ENCODE measurements at places on chromosomes 11 and 22. TPM values are rescaled to one million over a fixed set of nuclear protein-coding genes. Genes with fewer than 3 reads are reported as not detected.

The ALDH3B2 gene
- not detected for total RNA-seq

The CNTF gene
- total RNA-seq = 1.2 TPM

The NARS2 gene
- 11.9 TPM for total RNA-seq

The TRIM48 gene
- total RNA-seq = not detected

The MS4A7 gene
- total RNA-seq = not detected

The OR52H1 gene
- 0.13 TPM for total RNA-seq

The OR8G1 gene
- total RNA-seq = under 0.01 TPM

The LUZP2 gene
- not detected for total RNA-seq

The OR8I2 gene
- total RNA-seq = not detected

The USP2 gene
- 0.25 TPM for total RNA-seq

The TRPT1 gene
- 27.6 TPM for total RNA-seq

The INCENP gene
- total RNA-seq = 17.7 TPM

The LRP4 gene
- 0.77 TPM for total RNA-seq

The ZNF215 gene
- total RNA-seq = 1.3 TPM

The MMP12 gene
- not detected for total RNA-seq

The SOX10 gene
- not detected for total RNA-seq

The KRTAP5-11 gene
- not detected for total RNA-seq

The ME3 gene
- total RNA-seq = 25.7 TPM

The C22orf15 gene
- total RNA-seq = 0.38 TPM

The PDE3B gene
- total RNA-seq = 0.13 TPM

The MUC5AC gene
- total RNA-seq = not detected

The RFPL3 gene
- not detected for total RNA-seq

The BARX2 gene
- not detected for total RNA-seq

The MYRF gene
- total RNA-seq = 0.26 TPM

The MRGPRX3 gene
- total RNA-seq = 0.51 TPM

The VSTM5 gene
- total RNA-seq = 0.13 TPM

The MALAT1 gene
- 1,844 TPM for total RNA-seq

The NLRP14 gene
- under 0.01 TPM for total RNA-seq

The GRK3 gene
- total RNA-seq = 0.25 TPM

The MEI1 gene
- 3.7 TPM for total RNA-seq

The RCOR2 gene
- total RNA-seq = 0.13 TPM

The CARS1 gene
- total RNA-seq = 30.1 TPM

The NTM gene
- not detected for total RNA-seq

The CECR2 gene
- under 0.01 TPM for total RNA-seq

The LGALS12 gene
- not detected for total RNA-seq

The TSPAN4 gene
- 118 TPM for total RNA-seq

The FOXR1 gene
- total RNA-seq = not detected

The PLAAT4 gene
- 7.0 TPM for total RNA-seq

The EML3 gene
- 35.1 TPM for total RNA-seq

The LMO2 gene
- total RNA-seq = 47.6 TPM

The ADM2 gene
- total RNA-seq = 0.25 TPM

The CSF2RB gene
- total RNA-seq = 2.8 TPM

The SGSM1 gene
- 4.1 TPM for total RNA-seq

The LYVE1 gene
- 441 TPM for total RNA-seq
